ENCODE measurements at places on chromosomes 3 and 15.

DNA sequence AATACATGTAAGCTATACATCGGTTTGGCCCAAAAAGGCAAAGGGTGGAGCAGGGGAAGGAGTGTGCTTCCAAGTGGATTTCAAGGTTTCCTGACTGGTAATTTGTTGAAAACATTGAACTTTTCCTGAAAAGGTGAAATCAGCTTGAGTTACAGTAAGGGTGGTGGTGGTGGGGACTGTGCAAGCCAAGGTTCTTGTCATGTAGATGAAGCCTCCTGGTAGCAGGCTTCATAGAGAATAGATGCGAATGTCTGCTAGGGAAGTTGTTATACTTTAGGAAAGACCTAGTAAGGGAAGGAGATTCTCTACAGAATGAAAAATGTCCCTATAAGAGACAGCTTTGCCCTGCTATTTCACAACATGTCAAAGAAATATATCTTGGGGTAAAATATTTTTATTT lies 528.2 kb upstream of the CBLB start:
- DNase-seq = no peak

DNA sequence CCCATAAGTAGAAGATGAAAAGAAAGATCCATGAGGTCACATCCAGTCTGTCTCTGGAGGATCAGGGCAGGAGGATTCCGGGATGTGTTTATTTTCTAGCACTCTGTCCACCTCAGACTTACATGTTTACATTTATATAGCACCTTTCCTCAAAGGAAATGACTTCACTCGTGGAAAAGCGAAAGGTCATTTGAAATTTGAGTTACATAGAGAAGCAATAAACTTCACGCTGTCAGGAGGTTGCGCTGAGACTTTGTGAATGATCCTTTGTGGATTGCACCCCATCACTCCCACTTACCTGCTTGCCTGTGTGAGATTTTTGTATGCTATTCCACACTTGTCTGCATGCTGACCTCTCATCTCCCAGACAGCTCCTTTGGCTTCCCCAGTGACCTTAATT lies 540.5 kb downstream of the AGBL1 start:
- DNase-seq = no peak

DNA sequence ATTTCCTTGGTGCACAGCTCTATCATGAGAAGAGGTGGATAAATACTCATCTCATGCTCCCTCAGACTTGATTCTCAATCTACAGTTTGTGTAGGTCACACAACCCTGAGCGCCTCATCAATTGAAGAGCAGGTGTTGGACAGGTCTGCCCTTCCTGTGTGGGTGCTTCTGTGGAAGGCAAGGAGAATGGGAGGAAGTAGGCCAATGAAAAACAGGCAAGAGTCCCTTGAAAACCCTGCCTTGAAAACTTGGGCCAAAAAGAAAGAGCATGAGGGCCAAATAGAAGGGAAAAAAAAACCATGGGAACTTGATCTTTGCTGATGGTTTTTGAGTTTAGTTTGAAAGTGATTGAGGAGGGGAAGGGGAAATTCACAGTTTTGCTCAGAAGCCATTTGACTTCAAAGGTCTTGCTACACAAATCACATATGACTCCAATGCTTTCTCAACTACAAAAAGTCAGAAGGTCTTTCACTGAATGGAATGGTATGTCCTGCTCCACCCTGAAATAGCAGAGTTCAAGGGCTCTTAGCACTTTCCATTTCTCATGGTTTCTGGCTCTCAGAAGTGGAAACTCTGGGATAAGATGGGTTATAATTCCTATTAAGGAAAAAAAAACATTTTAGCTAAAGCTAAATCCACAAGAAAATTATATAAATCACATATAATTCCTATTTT lies 37.2 kb upstream of the TM4SF1 start:
- DNase-seq = no peak

DNA sequence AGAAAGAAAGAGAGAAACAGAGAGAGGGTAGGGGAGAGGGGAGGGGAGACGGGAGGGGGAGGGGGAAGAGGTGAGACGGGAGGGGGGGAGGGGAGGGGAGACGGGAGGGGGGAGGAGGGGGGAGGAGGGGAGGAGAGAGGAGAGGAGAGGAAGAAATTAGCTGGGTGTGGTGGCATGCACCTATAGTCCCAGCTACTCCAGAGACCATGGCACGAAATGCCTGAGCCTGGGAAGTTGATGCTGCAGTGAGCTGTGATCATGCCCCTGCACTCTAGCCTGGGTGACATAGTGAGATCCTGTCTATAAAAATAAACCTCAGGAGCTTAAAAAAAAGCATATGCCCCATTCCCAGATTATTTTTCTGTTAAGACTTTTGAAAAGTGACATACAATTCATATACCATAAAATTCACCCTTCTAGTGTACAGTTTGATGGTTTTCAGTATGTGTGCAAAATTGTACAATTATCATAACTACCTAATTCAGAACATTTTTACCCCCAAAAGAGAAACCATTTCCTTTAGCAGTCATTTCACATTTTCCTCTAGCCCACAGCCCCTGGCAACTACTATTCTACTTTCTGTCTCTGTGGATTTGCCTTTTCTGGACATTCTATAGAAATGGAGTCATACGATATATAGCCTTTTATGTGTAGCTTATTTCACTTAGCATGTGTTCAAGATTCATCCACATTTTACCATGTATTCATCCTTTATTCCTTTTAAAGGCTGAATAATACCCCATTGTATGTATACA lies 699.6 kb downstream of the FHIT start:
- DNase-seq = no peak

GRCh38 chr15:67701669-67702068 lies 123.6 kb upstream of the SKOR1 start:
- DNase-seq = no peak

GRCh38 chr15:38058596-38059075 lies 124.2 kb downstream of the TMCO5A start:
- no peak for DNase-seq

DNA sequence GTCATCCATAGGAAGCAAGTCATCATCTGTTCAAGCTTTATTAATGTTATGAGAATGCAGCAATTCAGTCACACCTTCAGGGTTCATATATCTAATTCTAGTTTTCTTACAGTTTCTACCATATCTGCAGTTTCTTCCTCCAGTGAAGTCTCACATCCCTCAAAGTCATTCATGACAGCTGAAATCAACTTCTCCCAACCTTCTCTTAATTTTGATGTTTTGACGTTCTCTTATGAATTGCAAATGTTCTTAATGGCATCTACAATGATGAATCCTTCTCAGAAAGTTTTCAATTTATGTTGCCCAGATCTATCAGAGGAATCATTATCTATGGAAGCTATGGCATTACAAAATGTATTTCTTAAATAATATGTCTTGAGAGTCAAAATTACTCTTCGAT lies 210.4 kb upstream of the ZBTB20 start:
- no peak for DNase-seq

DNA sequence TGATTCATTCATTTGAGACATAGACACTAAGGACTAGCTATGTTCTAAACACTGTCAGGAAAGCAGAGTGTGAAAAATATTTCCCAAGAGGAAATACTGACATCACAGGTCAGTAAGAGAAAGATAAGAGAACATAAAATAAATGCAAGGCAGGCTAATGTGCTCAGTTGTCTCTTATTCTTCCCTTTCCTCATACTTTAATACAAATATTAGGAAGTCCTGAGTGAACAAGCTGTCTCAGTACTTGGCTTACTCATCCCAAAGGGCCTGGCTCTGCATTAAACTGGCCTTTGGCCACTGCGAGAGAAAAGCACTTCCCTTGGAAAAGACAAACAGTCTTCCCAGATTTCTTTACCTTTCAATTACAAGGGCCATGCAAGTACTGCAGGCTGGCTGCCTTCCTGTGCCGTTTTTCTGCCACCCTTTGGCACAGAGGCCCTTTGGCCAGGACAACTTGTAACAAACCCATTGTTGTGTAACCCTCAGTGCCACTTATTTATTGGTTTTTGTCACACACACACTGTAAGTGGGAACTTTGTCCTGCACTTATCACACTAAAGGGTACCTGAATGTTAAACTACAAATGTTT lies 31.7 kb downstream of the EDC3 start:
- DNase-seq = no peak

GRCh38 chr3:31462050-31462569 lies 70.6 kb upstream of the STT3B start:
- peak; percentile 69 for DNase-seq

GRCh38 chr3:55819005-55819404 lies 331.9 kb upstream of the WNT5A start:
- DNase-seq = no peak

DNA sequence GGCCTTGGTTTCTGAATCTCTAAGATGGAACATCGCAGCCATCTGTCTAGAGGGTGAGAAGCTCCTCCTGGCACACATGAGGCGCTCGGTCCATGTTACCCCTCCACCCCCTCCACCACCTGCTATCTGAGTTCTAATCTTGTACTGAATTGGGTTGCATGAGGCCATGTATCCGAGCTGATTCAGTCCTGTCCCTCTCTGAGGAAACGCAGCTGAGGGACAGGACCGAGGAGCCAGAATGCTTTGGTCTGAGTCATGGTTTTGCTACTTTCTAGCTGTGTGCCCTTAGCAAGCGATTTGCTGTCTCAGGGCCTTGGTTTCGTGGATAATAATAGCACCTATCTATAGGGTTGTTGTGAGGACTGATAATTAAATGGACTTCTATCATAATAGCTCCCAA lies 87.8 kb upstream of the SEC13 start:
- no peak for DNase-seq
